ENCODE measurements at places on chromosomes 4 and X.
A peak's percentile ranks its signal among the peaks of the same experiment; 100 is the strongest.

DNA sequence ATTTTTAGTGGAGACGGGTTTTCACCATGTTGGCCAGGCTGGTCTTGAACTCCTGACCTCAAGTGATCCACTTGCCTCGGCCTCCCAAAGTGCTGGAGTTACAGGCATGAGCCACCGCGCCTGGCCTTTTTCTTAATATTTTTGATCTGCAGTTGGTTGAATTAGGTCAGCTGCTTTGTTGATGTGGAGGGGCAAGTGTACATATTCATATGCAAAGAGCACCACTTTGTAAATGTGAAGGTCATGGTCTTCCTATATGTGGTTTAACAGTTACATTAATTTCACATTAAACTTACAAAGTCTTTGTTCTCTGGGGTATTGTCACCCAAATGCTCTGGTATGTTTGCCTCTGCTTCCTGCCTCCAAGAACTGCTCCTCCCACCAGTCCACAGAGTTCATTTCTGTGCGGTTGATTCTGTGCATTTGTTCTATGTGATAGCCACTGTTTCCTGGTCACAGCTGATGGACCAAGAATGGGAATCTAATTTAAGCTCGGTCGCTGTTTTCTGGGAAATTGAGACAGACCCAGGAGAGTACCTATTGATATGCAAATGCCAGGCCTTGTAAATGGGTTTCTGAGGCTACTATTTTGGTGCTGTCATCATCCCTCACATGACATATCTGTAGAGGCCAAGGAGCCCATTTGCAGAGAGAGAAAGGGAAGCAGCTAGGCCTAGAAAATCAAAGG is 26.9 kb upstream of the HPSE start:
- peaks cover 31% of the 10 kb centered on the region for H3K4me1 ChIP-seq
- no peak overlapping the region for H3K4me3 ChIP-seq
- H3K36me3 ChIP-seq: no peaks in the 10 kb centered on the region
- H3K27ac ChIP-seq: no peak overlapping the region

GRCh38 chr4:47498899-47499298 is 13.8 kb downstream of the ATP10D start:
- H3K27me3 ChIP-seq: no peaks in the 10 kb centered on the region
- H3K27ac ChIP-seq: no peak overlapping the region
- no peaks in the 10 kb centered on the region for H3K4me1 ChIP-seq
- DNase-seq: no peak
- no peak overlapping the region for H3K4me3 ChIP-seq
- no peaks in the 10 kb centered on the region for H3K36me3 ChIP-seq

- H3K4me3 ChIP-seq: no peak overlapping the region
- no peaks in the 10 kb centered on the region for H3K27me3 ChIP-seq
- no peaks in the 10 kb centered on the region for H3K36me3 ChIP-seq
- no peaks in the 10 kb centered on the region for H3K4me1 ChIP-seq
- no peak for DNase-seq
These were observed 32.0 kb downstream of the CEP135 start for GRCh38 chr4:55980725-55981124.

GRCh38 chrX:63428348-63428747 is 77.2 kb upstream of the SPIN4 start:
- H3K27me3 ChIP-seq: no peaks in the 10 kb centered on the region
- H3K4me1 ChIP-seq: peaks cover 53% of the 10 kb centered on the region

- no peak for DNase-seq
- no peaks in the 10 kb centered on the region for H3K36me3 ChIP-seq
- no peak overlapping the region for H3K27ac ChIP-seq
- no peak overlapping the region for H3K4me3 ChIP-seq
- H3K4me1 ChIP-seq: no peaks in the 10 kb centered on the region
These were observed 206.6 kb downstream of the ARHGAP10 start for GRCh38 chr4:147938496-147938895.

DNA sequence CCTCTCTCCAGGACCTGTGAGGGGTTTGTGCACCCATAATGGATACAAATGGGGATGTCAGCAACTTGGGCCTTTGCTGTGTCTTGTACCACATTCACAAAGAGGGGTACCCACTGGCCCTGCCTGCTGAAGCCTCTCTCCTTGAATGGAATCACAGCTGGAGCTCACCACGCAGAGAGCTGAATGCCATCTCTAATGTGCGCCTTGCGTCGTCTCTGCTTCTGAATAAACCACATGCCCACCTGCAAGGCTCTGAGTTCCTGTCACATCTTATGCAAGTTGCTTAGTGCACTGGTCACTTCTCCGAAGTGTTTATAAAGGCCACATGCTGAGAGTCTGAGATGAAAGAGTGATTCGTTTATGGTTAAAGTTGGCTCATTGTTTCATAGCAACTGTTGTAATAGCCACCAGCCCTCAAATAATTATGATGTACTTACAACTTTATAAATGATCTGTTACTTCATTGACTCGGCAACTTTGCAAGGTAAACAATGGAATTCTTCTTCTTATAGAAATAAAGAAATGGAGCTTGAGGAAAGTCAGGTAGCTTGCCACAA is 6.2 kb upstream of the PUDP start:
- H3K4me1 ChIP-seq: peaks cover 32% of the 10 kb centered on the region
- peak; percentile 53 for DNase-seq
- H3K36me3 ChIP-seq: no peaks in the 10 kb centered on the region
- no peaks in the 10 kb centered on the region for H3K27me3 ChIP-seq

- DNase-seq: peak; percentile 49
- H3K36me3 ChIP-seq: no peaks in the 10 kb centered on the region
- H3K27ac ChIP-seq: no peak overlapping the region
- peak overlapping the region; percentile 62 for H3K4me3 ChIP-seq
- H3K27me3 ChIP-seq: no peaks in the 10 kb centered on the region
These were observed 4.5 kb upstream of the PLCXD1 start for GRCh38 chrX:276581-277201.

DNA sequence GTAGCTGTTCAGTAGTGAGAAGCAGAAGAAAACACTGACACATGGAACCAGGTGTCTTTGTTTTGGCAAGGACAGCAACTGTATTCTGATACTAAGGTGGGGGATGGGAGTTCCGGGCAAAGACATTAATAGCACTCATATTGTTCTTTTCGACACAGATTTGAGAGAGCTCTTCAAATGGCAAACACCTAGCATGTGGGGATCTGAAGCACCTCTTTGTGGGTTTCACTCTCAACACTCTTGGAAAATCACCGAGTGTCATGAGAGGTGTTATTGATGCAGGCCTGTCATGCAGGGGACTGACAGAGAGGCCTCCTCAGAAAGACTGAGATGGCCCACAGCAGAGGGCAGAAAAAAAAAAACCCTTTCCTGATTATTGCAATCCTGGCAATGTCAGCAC is 228.4 kb upstream of the VCX start:
- DNase-seq: no peak
- no peaks in the 10 kb centered on the region for H3K36me3 ChIP-seq
- H3K4me1 ChIP-seq: no peaks in the 10 kb centered on the region
- H3K4me3 ChIP-seq: no peak overlapping the region
- no peak overlapping the region for H3K27ac ChIP-seq
- no peaks in the 10 kb centered on the region for H3K27me3 ChIP-seq

DNA sequence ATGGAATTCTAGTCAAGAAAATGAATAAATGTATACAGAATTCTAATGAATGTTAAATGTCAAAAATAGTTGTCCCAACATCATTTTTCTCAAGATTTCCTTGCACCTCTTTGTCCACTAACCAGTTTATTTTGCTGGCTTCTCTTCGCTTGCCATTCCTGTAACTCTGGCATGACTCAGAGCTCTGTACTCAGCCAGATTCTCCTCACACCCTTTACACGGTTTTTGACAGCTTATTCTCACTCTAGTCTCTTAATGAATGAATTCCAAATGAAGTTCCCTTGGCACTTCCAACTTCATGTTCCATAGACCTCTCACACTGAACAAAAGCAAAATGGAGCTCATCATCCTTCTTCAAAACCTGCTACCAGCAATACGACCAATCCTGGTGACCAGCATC is 419.3 kb upstream of the SLIT2 start:
- no peaks in the 10 kb centered on the region for H3K27me3 ChIP-seq
- DNase-seq: no peak
- no peaks in the 10 kb centered on the region for H3K4me1 ChIP-seq
- H3K27ac ChIP-seq: no peak overlapping the region
- H3K36me3 ChIP-seq: no peaks in the 10 kb centered on the region

DNA sequence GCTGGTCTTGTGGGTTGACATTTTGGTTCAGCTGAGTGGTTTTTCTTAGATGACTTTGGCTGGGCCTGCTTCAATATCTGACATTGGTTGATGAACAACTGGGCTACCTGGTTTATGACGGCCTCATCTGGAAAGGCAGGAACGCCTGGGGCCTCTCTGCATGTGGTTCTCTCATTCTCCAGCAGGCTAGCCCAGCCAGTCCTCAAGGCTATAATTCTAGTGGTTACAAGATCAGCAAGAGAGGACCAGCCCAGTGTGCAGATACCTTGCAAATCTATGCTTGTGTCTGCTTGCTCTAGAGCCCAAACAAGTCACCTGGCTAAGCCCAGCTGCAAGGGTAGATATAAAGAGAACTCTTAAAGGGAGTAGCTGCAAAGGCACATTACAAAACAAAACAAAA is 214.2 kb upstream of the PUDP start:
- no peaks in the 10 kb centered on the region for H3K36me3 ChIP-seq
- no peak overlapping the region for H3K27ac ChIP-seq
- DNase-seq: no peak
- H3K4me3 ChIP-seq: no peak overlapping the region

- no peak for DNase-seq
- no peak overlapping the region for H3K27ac ChIP-seq
- H3K4me1 ChIP-seq: no peaks in the 10 kb centered on the region
- H3K27me3 ChIP-seq: no peaks in the 10 kb centered on the region
- no peaks in the 10 kb centered on the region for H3K36me3 ChIP-seq
- no peak overlapping the region for H3K4me3 ChIP-seq
These were observed 174.5 kb upstream of the MAOA start for GRCh38 chrX:43481576-43481975.

- H3K4me1 ChIP-seq: peaks cover 2% of the 10 kb centered on the region
- peak overlapping the region; percentile 58 for H3K4me3 ChIP-seq
These were observed 11.8 kb upstream of the MAN2B2 start for GRCh38 chr4:6562931-6563901.

GRCh38 chr4:141247430-141247780 is 26.7 kb downstream of the ZNF330 start:
- H3K4me3 ChIP-seq: no peak overlapping the region
- no peaks in the 10 kb centered on the region for H3K27me3 ChIP-seq

DNA sequence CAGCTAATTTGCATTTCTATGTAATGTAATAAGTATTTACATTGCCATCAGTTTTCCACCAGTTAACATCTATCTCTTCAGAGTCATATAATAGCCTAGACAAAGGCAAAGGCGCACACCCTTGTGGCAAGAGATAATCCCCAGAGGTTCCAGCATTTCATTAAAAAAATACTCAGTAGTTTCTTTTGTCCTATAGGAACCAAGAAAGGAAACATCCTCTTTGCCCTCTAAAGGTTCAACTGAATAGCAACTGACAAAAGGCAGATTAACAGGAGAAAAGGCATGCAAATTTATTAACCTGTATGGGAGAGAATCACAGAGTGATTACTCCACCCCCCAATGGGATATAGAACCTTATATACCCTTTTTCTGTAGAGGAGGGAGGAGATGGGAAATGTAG is 48.4 kb downstream of the MAGEB17 start:
- no peak overlapping the region for H3K4me3 ChIP-seq
- no peaks in the 10 kb centered on the region for H3K36me3 ChIP-seq
- DNase-seq: no peak
- no peak overlapping the region for H3K27ac ChIP-seq

DNA sequence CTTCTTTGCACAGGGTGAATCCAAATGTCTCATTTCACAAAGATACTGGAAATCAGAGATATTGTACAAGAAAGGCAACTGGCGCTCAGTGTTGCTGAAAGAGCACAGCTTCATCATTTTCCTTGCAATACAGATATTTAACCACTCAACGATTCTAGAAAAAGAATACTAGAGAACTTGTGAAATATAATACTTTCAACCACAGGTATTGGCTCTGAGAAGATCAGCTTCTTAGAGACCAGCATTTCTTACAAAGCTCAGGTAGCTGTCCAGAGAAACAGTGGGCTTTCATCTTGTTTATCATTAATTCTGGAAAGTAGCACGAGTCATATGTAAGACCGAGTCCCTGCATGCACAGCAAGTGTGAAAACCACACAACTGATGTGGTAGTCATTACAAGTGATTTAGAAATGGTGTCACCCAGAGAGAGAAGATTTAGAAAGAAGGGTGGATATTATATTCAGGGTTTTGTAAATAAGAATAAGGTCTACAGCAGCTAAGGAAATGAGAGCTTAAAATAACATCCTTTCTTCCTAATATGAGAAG is 7.8 kb upstream of the PPARGC1A start:
- no peak for DNase-seq
- H3K36me3 ChIP-seq: no peaks in the 10 kb centered on the region
- no peak overlapping the region for H3K27ac ChIP-seq
- no peak overlapping the region for H3K4me3 ChIP-seq
- H3K27me3 ChIP-seq: no peaks in the 10 kb centered on the region

DNA sequence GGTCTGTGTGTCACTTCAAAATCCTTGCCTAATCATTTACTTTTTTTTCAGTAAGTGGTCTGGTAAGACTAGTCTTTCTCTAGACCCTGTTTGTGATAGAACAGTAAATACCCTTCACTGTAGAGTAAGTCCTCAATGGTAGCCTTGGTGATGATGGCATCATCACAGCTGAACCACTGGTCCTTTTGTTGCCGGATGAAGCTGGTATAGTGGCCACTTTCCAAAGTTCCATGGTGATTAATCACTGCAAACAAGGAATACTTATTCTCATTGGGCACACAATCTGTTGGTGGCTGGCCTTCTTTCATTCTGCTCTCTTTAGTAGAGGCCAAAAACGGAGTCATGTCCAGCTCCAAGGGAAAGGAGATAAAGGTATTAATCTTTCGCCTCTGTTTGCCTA is 2.9 kb downstream of the USP51 start:
- H3K4me3 ChIP-seq: no peak overlapping the region
- H3K27me3 ChIP-seq: no peaks in the 10 kb centered on the region
- H3K4me1 ChIP-seq: no peaks in the 10 kb centered on the region
- no peak for DNase-seq
- no peak overlapping the region for H3K27ac ChIP-seq
- H3K36me3 ChIP-seq: no peaks in the 10 kb centered on the region

GRCh38 chr4:38004062-38004461 is 43.9 kb downstream of the PTTG2 start:
- H3K4me3 ChIP-seq: no peak overlapping the region
- no peak for DNase-seq
- no peaks in the 10 kb centered on the region for H3K36me3 ChIP-seq
- H3K27me3 ChIP-seq: no peaks in the 10 kb centered on the region
- H3K4me1 ChIP-seq: peaks cover 14% of the 10 kb centered on the region
- no peak overlapping the region for H3K27ac ChIP-seq

DNA sequence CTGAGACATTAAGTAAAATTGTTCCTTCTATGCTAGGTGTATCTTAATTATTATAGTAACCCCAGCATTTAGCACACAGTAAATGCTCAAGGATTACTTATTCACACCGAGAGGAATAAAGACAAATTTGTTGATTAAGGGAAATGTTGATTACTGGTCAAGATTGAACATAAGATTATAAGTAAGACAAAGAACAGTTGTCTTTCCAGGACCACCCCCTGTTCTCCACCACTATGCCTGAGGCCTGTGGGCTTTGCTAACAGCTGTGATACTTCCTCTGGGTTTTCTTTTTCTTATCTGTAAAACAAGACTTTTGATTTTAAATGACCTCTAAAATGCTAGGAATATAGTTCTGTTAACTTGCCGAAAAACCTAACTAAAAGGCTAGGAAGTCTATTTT is 128.0 kb downstream of the DCLK2 start:
- DNase-seq: no peak
- H3K4me3 ChIP-seq: no peak overlapping the region
- no peak overlapping the region for H3K27ac ChIP-seq
- H3K4me1 ChIP-seq: no peaks in the 10 kb centered on the region
- no peaks in the 10 kb centered on the region for H3K36me3 ChIP-seq

- H3K4me1 ChIP-seq: no peaks in the 10 kb centered on the region
- no peaks in the 10 kb centered on the region for H3K36me3 ChIP-seq
- H3K4me3 ChIP-seq: no peak overlapping the region
- no peak overlapping the region for H3K27ac ChIP-seq
- H3K27me3 ChIP-seq: no peaks in the 10 kb centered on the region
These were observed 8.7 kb downstream of the EGF start for GRCh38 chr4:109921384-109921808.
